ENCODE measurements at places on chromosomes 5 and 9.

DNA sequence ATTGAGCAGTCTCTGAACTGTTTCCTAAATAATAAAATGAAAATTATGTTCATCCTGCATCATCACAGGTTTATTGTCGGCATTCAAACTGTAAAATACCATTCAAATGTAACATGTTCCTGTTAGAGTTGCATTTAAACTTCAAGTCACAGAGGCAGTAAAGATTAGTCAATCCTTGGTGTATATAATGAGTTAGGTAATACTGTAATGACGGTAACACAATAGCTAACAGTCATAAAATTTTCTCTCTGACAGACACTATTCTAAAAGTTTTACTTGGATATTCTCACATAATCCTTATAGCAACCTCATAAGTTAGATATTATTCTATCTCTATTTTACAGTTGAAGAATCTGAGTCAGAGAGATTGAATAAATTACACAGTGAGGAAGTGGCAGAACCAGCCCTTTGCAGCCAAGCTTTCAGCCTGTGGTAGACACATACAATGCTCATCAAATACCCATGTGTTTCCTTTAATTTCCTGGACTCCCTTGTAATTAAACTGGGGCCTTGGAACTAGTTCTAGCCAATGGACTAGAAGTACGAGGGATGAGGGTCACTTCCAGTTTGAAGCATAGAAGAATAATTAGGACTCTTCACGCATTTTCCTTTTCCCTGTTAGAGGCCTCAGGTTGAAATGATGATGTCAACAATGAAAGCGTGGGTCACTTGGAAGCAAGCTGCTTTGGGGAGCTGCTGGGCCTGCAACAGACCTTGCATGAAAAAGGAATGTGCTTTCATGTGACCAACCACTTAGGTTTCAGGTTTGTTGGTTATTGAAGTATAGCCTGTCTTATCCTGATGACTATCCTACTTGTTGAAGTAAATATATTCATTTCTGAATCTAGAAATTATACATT is 12.3 kb upstream of the CAST start:
- DNase-seq: no peak

DNA sequence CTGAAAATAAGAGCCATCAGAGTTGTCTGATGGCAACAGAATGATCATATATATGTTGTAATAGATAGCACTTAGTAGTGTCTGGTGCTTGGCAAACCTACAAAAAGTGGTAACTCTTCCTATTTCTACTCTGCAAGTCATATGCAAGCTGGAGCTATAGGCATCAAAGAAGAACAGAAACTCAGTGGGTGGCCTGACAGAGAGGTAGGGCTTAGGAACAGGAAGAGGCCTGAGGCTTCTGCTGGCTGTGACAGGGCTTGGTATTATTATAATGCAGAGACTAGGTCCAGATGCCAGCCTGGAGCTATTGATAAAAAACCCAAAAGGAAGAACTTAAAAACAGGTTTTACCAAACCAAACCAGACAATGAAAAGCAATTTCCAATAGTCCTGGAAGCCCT is 4.4 kb upstream of the DIAPH1 start:
- DNase-seq: no peak

DNA sequence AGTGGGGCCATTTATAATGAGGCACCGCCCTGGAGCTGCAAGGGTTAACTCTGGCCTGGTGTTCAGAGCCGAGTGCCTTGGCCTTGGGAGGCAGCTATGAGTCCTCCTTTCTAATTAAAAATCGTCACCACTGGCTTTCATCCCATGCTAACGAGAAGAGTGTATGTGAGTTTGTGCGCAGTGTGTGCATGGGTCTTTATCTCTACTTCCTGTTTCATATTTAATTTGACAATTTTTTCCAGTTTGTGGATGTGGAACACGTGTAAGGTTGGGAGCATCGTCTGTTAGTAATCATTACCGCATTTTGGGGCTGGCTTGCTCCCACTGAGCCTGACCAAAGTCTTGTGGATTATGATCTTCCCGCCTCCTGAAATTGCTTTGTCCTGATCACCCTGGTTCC is 76.4 kb downstream of the NDFIP1 start:
- DNase-seq: no peak

DNA sequence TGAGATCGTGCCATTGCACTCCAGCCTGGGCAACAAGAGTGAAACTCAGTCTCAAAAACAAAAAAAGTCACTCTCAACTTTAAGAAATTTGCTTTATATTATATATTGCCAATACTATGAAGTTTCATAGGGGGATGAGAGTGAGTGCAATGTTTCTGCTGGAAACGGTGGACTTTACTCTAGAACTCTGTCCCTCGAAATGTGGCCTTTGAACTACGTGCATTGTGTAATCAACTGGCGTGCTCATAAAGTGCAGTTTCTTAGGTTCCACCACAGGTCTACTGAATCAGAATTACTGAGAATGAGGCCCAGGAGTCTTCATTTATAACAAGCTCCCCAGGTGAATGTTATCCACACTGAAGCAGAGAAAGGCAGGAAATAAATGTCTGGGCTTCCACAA is 24.1 kb downstream of the OR2K2 start:
- no peak for DNase-seq

DNA sequence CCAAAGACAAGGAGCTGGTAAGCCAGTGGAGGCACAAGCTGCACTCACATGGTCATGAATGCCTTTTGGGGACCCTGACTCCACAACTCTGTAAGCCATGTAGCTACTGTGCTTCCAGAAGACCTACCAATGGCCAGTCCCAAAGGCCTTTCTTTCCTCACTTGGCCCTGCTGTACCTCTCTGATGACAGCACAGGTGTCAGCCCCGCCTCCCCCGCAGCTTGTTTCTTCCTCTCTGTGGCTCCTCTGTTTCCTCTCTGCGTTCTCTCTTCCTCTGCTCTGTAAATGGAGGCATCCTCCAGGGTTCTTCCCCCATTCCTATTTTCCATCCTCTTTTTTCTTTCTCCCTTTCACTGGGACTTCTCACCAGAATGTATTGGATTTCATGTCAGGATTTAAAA is 26.7 kb downstream of the SH3TC2 start:
- DNase-seq: no peak

Measured in CD4-positive, alpha-beta T cell treated with Interleukin-17A for 1 hour (primary cell).